Endothelial cell of umbilical vein (primary cell): ENCODE measurements at places on chromosomes 11 and 22. TPM values are rescaled to one million over a fixed set of nuclear protein-coding genes. Genes with fewer than 3 reads are reported as not detected.

DNA sequence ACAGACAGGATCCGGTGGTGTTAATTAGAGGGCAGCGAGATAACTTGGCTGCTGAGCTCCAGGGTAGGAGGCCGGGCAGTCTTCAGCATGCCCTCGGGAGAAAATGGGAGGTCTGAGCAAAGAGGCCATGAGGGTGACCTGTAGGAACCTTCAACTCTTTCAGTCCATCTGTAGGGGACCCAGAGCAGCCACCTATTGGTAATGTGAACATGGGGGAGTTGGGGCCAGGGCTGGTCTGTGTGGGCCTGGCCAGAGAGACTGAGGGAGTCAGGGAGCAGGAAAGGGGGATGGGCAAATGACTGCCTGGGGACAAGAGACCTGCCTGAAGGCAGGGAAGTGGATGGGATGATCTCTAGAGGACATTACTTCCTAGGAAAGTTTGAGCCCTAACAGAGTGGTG lies 101.0 kb upstream of the NNMT start:
- no peak overlapping the region for H3K4me3 ChIP-seq
- H3K27ac ChIP-seq: no peak overlapping the region
- no peak for DNase-seq
- H3K36me3 ChIP-seq: no peaks in the 10 kb centered on the region
- no peaks in the 10 kb centered on the region for H3K27me3 ChIP-seq

GRCh38 chr11:45382133-45382878 lies 96.2 kb upstream of the SYT13 start:
- no peaks in the 10 kb centered on the region for H3K27me3 ChIP-seq
- no peak for DNase-seq
- no peak overlapping the region for H3K4me3 ChIP-seq
- no peaks in the 10 kb centered on the region for H3K36me3 ChIP-seq

DNA sequence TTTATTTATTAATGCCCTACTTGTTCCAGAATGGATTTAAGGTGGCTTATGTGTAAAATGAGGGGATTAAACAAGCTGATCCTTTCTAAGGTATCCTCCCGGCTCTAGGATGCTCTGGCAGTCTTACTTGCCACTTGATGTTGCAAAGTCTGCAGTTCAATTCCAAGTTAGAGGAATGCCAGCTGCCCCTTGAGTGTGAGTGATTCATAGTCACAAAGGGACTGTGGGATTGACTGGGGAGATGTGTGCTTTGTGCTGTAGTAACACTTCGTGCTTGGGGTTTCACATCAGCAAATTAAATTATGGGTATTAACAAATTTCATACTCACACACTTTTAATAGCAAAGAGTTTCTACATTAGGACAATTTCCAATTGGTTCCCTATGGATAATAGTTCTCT lies 550.8 kb upstream of the CADM1 start:
- H3K4me3 ChIP-seq: no peak overlapping the region
- DNase-seq: no peak
- H3K27ac ChIP-seq: no peak overlapping the region
- no peaks in the 10 kb centered on the region for H3K27me3 ChIP-seq
- H3K36me3 ChIP-seq: no peaks in the 10 kb centered on the region
- no peaks in the 10 kb centered on the region for H3K4me1 ChIP-seq

DNA sequence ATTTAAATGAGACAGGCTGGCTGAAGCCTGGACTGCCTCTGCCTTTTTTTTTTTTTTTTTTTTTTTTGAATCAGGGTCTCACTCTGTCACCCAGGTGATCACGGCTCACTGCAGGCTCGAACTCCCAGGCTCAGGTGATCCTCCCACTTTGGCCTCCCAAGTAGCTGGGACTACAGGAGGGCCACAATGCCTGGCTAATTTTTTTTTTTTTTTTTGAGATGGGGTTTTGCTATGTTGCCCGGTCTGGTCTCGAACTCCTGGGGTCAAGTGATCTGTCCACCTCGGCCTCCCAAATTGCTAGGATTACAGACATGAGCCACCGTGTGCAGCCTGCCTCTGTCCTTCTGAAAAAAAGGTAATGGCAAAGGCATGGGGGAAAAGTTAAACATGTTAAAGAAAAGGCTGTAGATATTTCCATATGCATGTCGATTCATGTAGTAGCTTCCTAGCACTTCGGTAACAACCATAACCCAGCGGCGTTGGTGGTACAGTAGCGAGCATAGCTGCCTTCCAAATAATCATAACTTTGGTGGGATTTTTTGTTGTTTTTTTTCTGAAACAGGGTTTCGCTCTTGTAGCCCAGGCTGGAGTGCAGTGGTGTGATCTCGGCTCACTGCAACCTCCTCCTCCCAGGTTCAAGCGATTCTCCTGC lies 48.8 kb downstream of the MCHR1 start:
- no peak overlapping the region for H3K4me3 ChIP-seq
- H3K36me3 ChIP-seq: no peaks in the 10 kb centered on the region
- DNase-seq: no peak
- H3K27me3 ChIP-seq: no peaks in the 10 kb centered on the region

DNA sequence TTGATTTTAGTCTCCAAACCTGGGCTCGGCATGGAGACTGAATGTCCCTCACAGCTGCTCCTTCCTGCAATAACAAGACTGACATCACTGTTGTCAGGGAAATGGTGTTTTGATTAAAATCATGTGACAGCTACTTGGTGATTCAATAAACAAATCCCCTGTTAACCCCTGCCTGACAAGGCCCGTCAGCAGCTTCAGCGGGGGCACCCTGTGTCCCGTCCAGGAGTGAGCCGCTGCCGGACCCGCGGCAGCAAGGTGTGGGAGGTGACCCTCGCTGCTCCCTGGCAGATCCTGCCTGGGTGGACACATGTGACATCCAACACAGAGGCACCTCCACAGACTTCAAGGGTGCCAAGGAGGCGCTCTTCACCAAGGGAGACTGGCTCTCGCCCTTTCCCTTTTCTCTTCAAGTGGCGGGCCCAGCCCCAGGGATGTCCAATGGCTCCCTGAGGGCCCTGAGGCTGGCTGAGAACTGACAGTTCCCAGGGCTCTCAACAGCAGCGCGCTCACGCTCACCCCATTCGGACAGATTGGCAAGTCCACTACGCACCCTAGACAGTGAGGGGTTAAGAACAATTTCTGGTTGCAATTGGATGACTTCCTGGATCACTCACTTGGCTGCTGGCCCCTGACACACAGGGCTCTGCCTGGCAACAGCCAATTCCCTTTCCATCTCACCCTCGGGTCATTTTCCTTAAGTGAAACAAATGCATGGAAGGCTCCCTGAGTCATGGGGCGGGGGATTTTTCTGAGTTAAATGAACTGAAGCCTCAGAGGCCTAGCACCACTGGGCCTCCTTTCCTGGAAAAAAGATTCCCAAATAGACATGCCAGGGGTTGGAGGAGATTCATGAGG lies 30.7 kb downstream of the PPP2R1B start:
- H3K4me3 ChIP-seq: no peak overlapping the region
- peak overlapping the region; percentile 85 for H3K27ac ChIP-seq
- no peaks in the 10 kb centered on the region for H3K27me3 ChIP-seq
- H3K4me1 ChIP-seq: peaks cover 59% of the 10 kb centered on the region

- no peak overlapping the region for H3K27ac ChIP-seq
- no peaks in the 10 kb centered on the region for H3K27me3 ChIP-seq
- H3K4me1 ChIP-seq: no peaks in the 10 kb centered on the region
- H3K36me3 ChIP-seq: no peaks in the 10 kb centered on the region
- no peak overlapping the region for H3K4me3 ChIP-seq
Measured at GRCh38 chr22:39567135-39567946, 3.2 kb upstream of the CACNA1I start.

GRCh38 chr11:24589064-24589463 lies 92.2 kb downstream of the LUZP2 start:
- peaks cover 21% of the 10 kb centered on the region for H3K4me1 ChIP-seq
- H3K27ac ChIP-seq: no peak overlapping the region
- no peaks in the 10 kb centered on the region for H3K36me3 ChIP-seq
- H3K4me3 ChIP-seq: no peak overlapping the region
- H3K27me3 ChIP-seq: no peaks in the 10 kb centered on the region
- DNase-seq: no peak

- DNase-seq: no peak
- H3K27ac ChIP-seq: peak overlapping the region; percentile 53
- H3K36me3 ChIP-seq: no peaks in the 10 kb centered on the region
Measured at GRCh38 chr22:46043816-46044620, 67.1 kb upstream of the WNT7B start.

GRCh38 chr22:20420157-20420842 lies 17.3 kb downstream of the SCARF2 start:
- H3K4me1 ChIP-seq: no peaks in the 10 kb centered on the region
- H3K27ac ChIP-seq: no peak overlapping the region
- H3K27me3 ChIP-seq: no peaks in the 10 kb centered on the region
- H3K36me3 ChIP-seq: peaks cover 3% of the 10 kb centered on the region

DNA sequence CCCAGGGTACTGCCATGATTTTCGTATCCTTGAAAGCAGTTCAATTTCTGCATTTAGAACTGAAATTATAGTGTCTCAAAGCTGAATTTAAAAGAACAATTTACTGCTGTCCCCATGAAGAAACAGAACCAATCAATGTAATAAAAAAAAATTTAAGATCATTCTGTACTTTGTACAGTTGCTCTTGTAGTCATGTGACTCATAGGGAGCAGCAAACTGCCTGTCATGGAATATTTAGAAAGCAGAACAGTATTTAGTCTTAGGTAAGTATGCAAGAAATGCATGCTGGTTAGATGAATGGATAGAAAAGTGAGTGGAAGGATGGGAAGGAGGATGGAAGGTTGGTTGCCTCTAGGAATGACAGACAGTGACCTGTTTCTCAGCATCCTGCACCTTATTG lies 450.9 kb downstream of the RAB38 start:
- no peak overlapping the region for H3K4me3 ChIP-seq
- no peaks in the 10 kb centered on the region for H3K4me1 ChIP-seq
- no peak for DNase-seq
- H3K27me3 ChIP-seq: no peaks in the 10 kb centered on the region
- H3K27ac ChIP-seq: no peak overlapping the region
- no peaks in the 10 kb centered on the region for H3K36me3 ChIP-seq

DNA sequence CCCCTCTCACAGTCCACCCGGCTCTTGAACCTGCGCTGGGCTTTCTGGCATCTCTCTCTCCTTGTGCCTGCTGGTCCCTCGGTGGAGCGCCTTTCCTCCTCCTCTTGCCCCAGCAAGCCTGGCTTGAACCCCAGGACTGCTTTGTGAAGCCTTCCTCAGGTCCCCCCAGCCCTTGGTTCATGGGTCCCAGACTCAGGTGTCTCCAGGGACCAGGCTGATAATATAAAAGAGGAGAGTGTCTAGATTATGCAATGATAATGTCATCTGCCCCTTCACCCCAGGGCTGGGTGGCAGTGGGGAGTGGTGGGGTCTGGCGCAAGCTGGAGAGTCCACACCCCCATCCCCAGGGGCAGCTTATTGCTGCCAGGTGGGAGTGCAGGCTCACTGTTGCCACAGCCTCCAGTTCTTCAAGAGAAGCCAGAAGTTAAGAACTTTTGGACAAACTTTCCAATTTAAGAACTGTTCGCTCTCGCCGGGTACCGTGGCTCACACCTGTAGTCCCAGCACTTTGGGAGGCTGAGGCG lies 36.6 kb upstream of the PARVG start:
- H3K27ac ChIP-seq: no peak overlapping the region
- no peaks in the 10 kb centered on the region for H3K27me3 ChIP-seq
- H3K4me3 ChIP-seq: no peak overlapping the region
- DNase-seq: no peak
- peaks cover 2% of the 10 kb centered on the region for H3K36me3 ChIP-seq
- H3K4me1 ChIP-seq: no peaks in the 10 kb centered on the region

DNA sequence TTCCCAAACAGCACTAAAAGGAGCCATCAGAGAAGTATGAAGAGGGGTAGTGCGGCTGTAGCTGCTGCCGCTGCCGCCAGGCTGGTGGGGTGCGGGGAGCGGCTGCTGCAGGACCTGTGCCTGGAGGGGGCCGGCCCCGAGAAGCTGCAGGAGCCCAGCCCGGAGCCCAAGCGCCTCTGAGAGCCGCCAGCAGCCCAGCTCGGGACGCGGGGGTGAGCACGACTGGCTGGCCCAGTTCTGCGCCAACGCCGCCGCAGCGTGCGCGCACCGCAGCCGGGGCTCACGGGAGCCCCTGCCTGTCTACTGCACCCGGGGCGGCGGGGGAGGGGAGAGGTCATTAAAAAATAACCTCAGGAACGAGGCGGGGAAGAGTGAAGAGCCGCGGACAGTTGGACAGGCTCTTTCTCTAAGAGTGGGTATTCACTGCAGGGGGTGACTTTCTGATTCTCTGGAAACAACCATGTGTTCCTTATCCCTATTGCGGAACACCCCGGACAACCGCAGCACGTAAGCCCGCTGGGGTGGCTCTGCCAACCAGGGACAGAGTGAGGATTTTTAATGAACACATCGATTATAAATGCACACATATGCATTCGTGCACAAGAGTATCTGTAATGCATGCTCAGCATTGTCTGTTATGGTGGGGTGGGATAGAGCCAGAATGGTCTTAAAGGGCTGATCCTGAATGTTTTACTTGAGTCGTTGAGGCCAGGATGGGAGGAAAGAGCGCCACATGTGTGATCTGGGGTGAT lies 453 bp downstream of the GAS2 start:
- peak; percentile 2 for DNase-seq
- H3K27me3 ChIP-seq: peaks cover 75% of the 10 kb centered on the region
- H3K4me3 ChIP-seq: no peak overlapping the region
- H3K27ac ChIP-seq: no peak overlapping the region
- H3K4me1 ChIP-seq: peaks cover 2% of the 10 kb centered on the region

- no peak for DNase-seq
- no peak overlapping the region for H3K4me3 ChIP-seq
- peaks cover 3% of the 10 kb centered on the region for H3K4me1 ChIP-seq
- H3K27ac ChIP-seq: no peak overlapping the region
- H3K36me3 ChIP-seq: no peaks in the 10 kb centered on the region
- peaks cover 51% of the 10 kb centered on the region for H3K27me3 ChIP-seq
Measured at GRCh38 chr11:18794956-18795355, 3.4 kb upstream of the PTPN5 start.

GRCh38 chr22:24474221-24474620 lies 20.9 kb upstream of the UPB1 start:
- DNase-seq: peak; percentile 83
- peaks cover 10% of the 10 kb centered on the region for H3K4me1 ChIP-seq
- no peaks in the 10 kb centered on the region for H3K27me3 ChIP-seq
- H3K36me3 ChIP-seq: no peaks in the 10 kb centered on the region
- H3K4me3 ChIP-seq: no peak overlapping the region

- H3K4me3 ChIP-seq: no peak overlapping the region
- no peak overlapping the region for H3K27ac ChIP-seq
- H3K36me3 ChIP-seq: no peaks in the 10 kb centered on the region
- H3K4me1 ChIP-seq: no peaks in the 10 kb centered on the region
Measured at GRCh38 chr11:2331404-2331803, 29.6 kb downstream of the TSPAN32 start.

Gene PEX16
- 25.7 and 27.4 TPM in 2 replicates for total RNA-seq

Gene THOC5
- 73.8 and 82.9 TPM in 2 replicates for total RNA-seq

Gene MOGAT2
- not detected in 2 replicates for total RNA-seq

Gene CRYAB
- total RNA-seq: not detected in 2 replicates

Gene CASP1
- total RNA-seq: 6.2 and 12.4 TPM in 2 replicates

Gene ANKK1
- total RNA-seq: not detected in 2 replicates

Gene KDM4E
- total RNA-seq: not detected in 2 replicates

Gene C11orf87
- not detected in 2 replicates for total RNA-seq

Gene NLRP14
- 0.24 and 0.35 TPM in 2 replicates for total RNA-seq

Gene WNT11
- not detected in 2 replicates for total RNA-seq

Gene RIN1
- 9.1 and 10.2 TPM in 2 replicates for total RNA-seq
